ENCODE measurements at places on chromosomes 12 and 14.

DNA sequence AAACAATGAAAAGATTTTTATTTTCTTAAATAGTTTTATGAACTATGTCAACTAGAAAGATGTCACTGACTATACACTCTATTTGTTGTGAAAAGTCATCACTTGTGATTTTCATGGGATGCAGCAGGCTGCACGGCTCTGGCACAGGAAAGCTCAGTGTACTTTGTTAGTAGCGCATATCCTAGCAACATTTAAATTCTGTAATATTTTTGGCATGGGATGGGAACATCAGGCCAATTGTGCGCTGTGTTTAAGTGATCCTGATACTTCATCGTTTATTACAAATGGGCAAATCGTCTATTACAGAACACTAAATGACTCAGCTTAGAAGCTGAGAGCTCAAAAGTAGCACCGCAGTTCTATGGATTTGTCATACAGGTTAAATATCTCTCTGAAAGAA is 60.7 kb upstream of the SAV1 start:
- no peak for DNase-seq

DNA sequence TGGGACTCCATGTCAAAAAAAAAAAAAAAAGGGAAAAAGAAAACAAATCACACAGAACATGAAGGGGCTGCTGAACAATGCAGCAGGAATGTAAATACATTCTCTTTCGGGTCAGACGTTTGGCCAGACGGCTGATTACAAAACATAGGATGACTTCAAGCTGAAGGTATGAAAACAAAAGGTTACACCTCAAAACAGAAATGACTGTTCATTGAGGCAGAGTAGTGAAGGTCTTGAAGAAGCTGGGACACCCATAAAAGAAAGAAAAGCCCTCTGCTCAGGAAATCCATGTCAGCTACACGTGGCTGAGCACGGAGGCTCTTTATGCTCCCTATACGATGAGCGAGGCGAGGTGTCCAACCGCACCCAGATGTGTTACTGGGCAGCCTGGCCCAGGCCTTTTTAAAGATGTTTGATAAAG is 37.7 kb downstream of the FGD4 start:
- peak; percentile 67 for DNase-seq

DNA sequence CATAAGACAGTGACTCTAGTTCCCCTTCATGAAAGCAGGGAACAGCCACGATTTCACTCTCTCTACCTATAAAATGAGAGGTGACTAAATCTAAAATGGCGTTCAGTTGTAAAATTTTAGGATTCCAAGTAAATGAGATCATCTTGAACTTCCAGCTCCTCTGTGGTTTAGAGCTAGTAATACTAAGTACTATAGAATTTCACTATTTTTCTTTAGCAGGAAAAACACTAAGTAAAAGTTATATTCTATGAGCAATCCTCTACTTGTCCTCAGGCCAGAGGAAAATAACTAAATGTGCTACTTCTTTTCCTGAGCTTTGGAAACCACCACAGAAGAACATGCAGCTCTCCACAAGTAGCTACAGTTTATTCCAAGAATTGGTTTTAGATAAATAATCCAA is 55.6 kb downstream of the NIN start:
- peak; percentile 74 for DNase-seq

- DNase-seq: peak; percentile 75
Observed at GRCh38 chr12:56565510-56566101, 44.0 kb downstream of the RBMS2 start.

- DNase-seq: no peak
Observed at GRCh38 chr12:59858508-59859170, 262.8 kb downstream of the SLC16A7 start.

- DNase-seq: no peak
Observed at GRCh38 chr14:74140374-74140850, 55.7 kb downstream of the LIN52 start.

Measured in fibroblast of the conjunctiva (primary cell).